A549 treated with Hydrocortisone at 1 μM for 4 hours (cell line): ENCODE measurements at places on chromosomes 5 and 9. TPM values are rescaled to one million over a fixed set of nuclear protein-coding genes. Genes with fewer than 3 reads are reported as not detected.

The DOK3 gene
- 2.7 to 6.1 TPM (median 3.8 TPM) in 5 replicates for total RNA-seq

The ADGRV1 gene
- total RNA-seq, result 0.44 to 1.2 TPM (median 0.56 TPM) in 5 replicates

The FLT4 gene
- total RNA-seq, result 3.6 to 4.4 TPM (median 4.0 TPM) in 5 replicates

The ST8SIA4 gene
- 0.18 to 0.33 TPM (median 0.23 TPM) in 5 replicates for total RNA-seq

The TNIP1 gene
- total RNA-seq, result 138 to 148 TPM (median 145 TPM) in 5 replicates

The RPP25L gene
- 37.9 to 48.2 TPM (median 46.7 TPM) in 5 replicates for total RNA-seq

The SPATA6L gene
- 1.8 to 3.0 TPM (median 2.5 TPM) in 5 replicates for total RNA-seq

The MEGF10 gene
- total RNA-seq, result not detected in 5 replicates

The SLC6A3 gene
- total RNA-seq, result 0.62 to 0.97 TPM (median 0.75 TPM) in 5 replicates

The ISL1 gene
- total RNA-seq, result 0.05 TPM in 1 of 5 replicates, not detected in the others

The CCT5 gene
- 481 to 766 TPM (median 510 TPM) in 5 replicates for total RNA-seq
